Thyroid gland (tissue), 4 donors: ENCODE measurements at places on chromosomes 2 and 18. TPM values are rescaled to one million over a fixed set of nuclear protein-coding genes. Genes with fewer than 3 reads are reported as not detected.

The REG3G gene
- not detected for total RNA-seq

The CROCC2 gene
- total RNA-seq, result not detected

The SP140 gene
- 0.78 TPM for total RNA-seq

The SERPINB3 gene
- total RNA-seq, result not detected

The SNTG2 gene
- total RNA-seq, result 11.3 TPM

The EFHD1 gene
- 15.1 TPM for total RNA-seq

The SIX2 gene
- total RNA-seq, result not detected

The HOXD12 gene
- total RNA-seq, result not detected
